ENCODE measurements at places on chromosomes 4 and X.

DNA sequence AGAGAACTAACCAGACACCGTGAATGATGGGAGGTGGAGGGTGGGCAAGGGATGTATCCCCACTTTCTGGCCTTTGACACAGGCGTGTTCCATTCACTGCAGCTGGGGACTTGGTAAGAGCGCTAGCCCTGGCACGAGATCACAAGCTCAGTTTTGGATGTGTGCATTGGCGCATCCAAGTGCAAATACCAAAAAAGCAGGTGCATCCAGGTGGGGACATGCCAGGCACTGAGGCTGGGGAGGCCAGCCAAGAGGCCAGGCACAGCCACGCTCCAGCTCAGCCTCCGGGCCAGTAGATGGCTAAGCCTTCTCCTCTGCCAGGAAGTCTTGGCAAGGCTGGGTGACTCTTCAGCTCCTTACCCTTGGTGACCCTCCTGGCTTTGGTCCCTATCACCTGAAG is 4.4 kb upstream of the ZFP92 start:
- DNase-seq: no peak

- DNase-seq: no peak
Observed at GRCh38 chrX:101399825-101400224, 7.9 kb downstream of the GLA start.

GRCh38 chr4:157664726-157665125 is 444.2 kb downstream of the GRIA2 start:
- DNase-seq: no peak

- DNase-seq: no peak
Observed at GRCh38 chrX:131818297-131818936, 204.7 kb upstream of the STK26 start.

DNA sequence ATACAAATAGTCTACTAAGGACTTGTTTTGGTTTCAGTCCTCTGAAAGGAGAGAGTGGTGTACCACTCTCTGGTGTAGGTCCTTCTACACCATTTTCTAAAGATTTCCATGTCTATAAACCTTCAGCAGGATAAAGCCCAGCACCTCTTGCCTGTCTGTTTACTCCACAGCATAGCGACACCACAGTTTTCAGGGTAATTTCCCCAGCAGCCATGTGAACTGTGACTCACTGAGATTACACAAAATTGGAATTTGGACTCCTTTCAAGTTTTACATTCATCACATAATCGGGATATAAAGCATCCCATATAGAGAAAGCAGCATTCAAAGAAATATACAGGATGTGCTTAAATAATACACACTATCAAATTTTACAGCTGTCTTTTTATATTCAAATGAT is 229.6 kb downstream of the PRDM5 start:
- DNase-seq: no peak

GRCh38 chr4:71558248-71558647 is 219.4 kb downstream of the SLC4A4 start:
- DNase-seq: no peak

DNA sequence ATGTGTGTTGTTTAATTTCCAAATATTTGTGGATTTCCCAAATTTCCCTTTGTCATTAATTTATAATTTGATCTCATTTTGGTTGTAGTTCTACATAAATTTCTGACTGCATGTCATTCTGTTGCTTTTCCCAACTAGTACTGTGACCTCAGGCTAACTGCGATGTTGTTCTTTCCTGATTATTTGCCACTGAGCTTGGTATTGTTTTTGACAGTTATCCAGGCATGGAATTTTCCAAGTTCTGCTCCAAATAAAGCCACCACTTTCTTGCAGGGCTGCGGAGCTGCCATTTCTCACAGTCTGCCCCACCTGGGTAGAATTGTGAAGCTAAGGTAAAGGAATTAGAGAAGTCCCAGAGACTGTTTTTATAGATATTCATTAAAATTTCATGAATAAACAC is 328.8 kb downstream of the ZNF674 start:
- no peak for DNase-seq

- DNase-seq: no peak
Observed at GRCh38 chrX:14641681-14642655, 112.6 kb downstream of the GLRA2 start.

DNA sequence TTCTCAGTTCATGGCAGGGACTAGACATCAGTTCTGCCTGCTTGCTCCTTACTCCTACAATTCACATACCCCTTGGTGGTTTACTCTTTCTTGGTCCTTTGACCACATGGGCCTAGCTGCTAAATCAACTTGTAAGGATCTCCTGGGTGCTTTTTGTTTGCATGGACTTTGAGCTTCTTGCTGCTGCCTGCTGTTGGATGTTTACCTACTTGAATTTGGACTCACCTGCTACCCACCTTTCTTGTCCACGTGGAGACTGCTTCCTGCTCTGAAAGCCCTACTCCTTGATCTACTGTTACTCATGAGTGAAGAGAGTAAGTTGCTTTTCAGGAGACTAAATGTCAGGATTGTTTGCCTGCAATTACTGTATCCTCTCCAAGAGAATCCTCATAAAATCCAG is 15.2 kb upstream of the ARHGAP24 start:
- DNase-seq: no peak

DNA sequence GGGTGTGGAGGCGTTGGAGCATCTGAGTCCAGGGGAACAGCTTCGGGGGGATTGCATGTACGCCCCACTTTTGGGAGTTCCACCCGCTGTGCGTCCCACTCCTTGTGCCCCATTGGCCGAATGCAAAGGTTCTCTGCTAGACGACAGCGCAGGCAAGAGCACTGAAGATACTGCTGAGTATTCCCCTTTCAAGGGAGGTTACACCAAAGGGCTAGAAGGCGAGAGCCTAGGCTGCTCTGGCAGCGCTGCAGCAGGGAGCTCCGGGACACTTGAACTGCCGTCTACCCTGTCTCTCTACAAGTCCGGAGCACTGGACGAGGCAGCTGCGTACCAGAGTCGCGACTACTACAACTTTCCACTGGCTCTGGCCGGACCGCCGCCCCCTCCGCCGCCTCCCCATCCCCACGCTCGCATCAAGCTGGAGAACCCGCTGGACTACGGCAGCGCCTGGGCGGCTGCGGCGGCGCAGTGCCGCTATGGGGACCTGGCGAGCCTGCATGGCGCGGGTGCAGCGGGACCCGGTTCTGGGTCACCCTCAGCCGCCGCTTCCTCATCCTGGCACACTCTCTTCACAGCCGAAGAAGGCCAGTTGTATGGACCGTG is 2.2 kb downstream of the AR start:
- DNase-seq: peak; percentile 7

DNA sequence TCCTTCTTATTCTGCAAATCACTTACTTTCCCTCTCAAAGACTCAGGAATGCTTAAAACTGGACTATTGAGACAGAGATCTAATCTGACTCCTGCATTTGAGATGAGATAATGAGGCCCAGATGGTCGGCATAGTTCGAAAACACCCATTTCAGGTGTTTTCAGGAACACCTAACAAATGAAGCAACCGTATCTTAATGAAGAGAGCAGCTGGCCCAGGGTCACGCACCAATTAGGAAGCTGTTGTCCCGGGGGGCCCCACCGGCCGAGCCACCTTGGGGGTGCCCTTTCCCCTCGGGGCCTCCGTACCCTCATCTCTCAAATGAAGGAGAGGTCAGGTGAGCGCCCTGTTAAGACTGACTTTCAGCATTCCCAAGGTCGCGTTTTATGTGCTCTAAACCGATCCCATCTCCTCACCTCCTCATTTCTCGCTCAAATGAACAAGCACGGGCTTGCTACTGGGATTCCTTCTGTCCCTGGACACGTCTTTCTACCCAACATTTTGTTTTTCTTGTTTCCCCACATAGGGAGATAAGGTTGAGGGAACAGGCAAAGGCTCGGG is 824 bp downstream of the LRPAP1 start:
- DNase-seq: no peak

- no peak for DNase-seq
Observed at GRCh38 chrX:98432413-98432812, 1548.7 kb downstream of the RPA4 start.

DNA sequence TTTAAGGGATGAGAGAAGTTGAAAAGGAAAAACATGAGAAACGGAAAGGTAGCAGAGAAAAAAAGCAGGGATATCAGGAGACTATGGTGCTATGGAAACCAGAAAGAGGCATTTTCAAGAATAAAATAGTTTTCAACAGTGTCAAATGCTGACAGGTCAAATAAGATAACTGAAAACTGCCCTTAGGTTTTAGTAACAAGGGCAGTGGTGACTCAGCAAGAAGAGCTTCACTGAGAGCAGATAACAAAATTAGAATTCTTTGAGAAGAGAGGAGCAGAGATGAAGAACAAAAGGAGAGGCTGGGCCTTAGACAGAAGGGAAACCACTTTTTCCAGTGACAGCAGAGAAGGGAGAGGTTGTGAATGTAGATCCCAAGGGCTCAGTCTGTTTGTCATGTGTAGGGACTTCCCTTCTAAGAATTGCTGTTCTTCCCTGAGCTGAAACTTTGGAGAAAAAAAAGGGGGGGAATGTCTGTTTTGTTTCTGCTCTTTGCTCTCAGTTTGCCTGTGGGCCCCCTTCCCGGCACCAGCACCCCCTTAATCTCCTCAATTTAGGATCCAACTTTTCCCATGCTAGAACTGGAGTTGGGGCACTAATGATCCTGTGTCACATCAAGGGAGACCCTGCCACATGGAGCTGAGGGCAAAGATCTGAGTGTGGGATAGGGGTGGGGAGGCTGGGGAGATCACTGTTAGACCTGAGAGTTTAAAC is 26.8 kb upstream of the MAGEA10 start:
- no peak for DNase-seq

DNA sequence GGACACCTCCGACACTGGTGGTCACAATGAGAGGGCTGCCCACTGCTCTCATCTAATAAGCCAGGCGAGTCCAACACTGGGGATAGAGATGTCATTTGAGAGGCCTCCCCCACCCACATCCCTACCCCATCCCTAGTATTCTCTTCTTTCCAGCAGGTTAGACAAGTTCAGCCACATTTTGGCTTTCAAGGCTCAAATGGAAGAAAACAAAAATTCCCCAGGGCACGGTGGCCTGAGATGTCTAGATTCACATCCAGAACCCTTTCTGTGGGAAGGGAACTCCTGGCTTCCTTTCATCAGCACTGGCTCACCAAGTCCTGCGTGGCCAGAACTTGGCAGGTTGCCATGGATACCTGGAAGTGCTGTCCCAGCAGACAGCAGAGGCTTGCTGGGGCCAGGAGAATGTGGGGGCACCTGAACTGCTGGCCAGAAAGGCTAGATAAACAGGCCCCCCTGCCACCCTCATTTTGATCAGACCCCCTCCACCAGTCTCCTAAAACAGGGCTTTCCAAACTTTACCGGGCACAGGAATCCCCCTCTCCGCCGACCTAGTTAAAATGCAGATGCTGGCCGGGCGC is 1.3 kb upstream of the NYX start:
- DNase-seq: no peak

- no peak for DNase-seq
Observed at GRCh38 chr4:173319696-173320095, 14.5 kb downstream of the HMGB2 start.

- DNase-seq: no peak
Observed at GRCh38 chrX:72282302-72282701, 5.3 kb upstream of the RPS4X start.

- no peak for DNase-seq
Observed at GRCh38 chr4:48222491-48222890, 47.1 kb downstream of the TEC start.

- DNase-seq: no peak
Observed at GRCh38 chrX:37802028-37802427, 22.2 kb downstream of the CYBB start.

- DNase-seq: peak; percentile 2
Observed at GRCh38 chr4:141132072-141132708, 1.1 kb downstream of the RNF150 start.

GRCh38 chrX:10615931-10616774 is 4.2 kb downstream of the MID1 start:
- DNase-seq: peak; percentile 25

- no peak for DNase-seq
Observed at GRCh38 chr4:47373709-47374108, 89.8 kb downstream of the COMMD8 start.

GRCh38 chrX:39678914-39679313 is 418.8 kb downstream of the BCOR start:
- DNase-seq: no peak

DNA sequence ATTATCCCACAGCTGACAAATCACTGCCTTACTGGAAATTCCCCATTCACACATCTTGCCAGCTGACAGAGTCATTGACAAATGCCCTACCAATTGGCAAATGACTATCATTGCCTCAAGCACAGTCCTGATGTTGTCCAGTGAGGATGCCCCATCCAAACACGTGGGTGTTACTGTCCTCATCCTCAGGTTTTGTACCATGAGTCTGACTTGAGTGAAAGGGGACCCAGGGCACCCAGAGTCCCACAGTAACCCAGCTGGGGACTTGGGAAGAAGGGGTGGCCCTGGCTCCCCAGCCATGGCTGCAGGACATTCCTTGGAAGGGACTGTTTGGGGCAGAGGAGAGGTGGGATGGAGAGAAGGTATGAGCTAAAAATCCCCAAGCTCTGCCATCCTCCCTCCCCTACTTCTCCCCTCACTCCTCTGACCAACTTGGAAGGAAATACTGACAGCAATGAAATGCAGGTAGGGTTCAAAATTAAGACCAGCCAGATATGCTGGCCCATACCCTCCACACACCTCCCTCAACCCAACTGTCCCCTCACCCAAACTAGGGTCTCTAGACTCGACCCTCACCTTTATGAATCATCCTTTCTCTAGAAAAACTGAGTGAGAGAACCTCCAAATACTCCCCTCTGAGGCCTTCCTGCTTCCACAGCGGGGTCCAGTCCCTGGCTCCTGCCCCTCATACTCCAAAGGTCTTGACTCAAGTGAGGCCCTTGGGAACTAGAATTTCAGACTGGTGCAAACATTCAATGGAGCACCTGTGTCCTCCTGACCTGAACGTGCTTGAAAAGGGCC is 5.1 kb downstream of the TIMP1 start:
- no peak for DNase-seq

- DNase-seq: no peak
Observed at GRCh38 chr4:140025470-140025869, 128.5 kb downstream of the MAML3 start.

- peak; percentile 31 for DNase-seq
Observed at GRCh38 chr4:27318740-27319139, 458.1 kb downstream of the STIM2 start.

All from activated CD4-positive, alpha-beta T cell treated with anti-CD3 and anti-CD28 coated beads for 48 hours (primary cell).